ENCODE measurements at places on chromosomes 5 and 9.

DNA sequence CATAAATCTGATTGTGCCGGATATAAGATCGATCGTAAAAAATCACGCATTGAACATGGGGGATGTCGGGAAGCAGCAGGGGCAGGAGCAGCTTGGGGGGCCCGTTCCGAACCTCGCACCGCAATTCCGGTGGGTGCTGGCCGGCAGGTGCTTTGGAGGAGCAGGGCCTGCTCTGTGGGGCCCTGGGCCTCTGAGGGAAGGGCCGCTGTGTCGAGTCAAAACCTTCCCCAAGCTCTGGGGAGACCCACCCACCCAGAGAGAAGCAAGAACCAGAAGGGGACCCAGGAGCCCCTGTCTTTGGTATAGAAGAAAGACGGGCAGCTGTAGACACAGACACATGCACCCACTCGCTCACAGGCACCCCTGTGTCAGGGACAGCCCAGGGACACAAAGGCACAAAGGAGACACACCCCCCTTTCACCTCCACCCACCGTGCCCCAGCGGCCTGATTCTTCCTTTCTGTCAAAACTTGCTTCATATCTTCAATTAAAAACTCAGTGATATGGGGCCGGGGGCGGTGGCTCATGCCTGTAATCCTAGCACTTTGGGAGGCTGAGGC, 49.4 kb upstream of the ZBTB43 start:
- DNase-seq: no peak

DNA sequence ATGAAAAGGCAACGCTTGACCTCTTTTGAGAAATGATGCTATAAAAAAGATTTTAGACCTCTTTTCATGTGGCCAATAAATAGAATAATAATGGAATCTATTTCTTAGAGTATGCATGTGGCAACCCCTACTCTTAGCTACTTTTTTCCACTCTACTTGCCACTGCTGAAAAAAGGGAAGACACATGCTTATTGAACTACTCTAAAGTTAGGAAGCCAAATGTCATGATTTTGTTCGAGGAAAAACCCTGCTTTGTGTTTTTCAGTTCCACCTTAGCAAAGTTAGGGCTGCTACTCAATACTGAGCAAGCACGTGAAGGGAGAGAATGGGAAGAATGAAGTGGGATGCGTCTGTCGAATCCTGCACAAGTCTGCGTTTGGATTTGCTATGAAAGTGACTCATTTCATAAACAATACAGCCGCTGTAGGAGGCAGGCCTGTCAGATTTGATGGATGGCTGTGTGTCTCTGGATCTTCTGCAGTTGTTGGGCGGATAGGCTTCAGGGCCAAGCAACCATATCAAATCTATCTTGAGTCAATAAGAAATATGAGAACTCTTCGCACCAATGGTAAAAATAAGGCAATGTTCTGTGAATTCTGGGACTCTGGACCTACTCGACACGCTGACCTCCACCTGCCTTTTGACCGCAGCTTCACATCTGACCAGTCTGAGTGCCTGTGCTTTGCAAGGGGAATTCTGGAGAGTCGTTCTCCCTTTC, 333.6 kb downstream of the PIK3R1 start:
- DNase-seq: no peak

DNA sequence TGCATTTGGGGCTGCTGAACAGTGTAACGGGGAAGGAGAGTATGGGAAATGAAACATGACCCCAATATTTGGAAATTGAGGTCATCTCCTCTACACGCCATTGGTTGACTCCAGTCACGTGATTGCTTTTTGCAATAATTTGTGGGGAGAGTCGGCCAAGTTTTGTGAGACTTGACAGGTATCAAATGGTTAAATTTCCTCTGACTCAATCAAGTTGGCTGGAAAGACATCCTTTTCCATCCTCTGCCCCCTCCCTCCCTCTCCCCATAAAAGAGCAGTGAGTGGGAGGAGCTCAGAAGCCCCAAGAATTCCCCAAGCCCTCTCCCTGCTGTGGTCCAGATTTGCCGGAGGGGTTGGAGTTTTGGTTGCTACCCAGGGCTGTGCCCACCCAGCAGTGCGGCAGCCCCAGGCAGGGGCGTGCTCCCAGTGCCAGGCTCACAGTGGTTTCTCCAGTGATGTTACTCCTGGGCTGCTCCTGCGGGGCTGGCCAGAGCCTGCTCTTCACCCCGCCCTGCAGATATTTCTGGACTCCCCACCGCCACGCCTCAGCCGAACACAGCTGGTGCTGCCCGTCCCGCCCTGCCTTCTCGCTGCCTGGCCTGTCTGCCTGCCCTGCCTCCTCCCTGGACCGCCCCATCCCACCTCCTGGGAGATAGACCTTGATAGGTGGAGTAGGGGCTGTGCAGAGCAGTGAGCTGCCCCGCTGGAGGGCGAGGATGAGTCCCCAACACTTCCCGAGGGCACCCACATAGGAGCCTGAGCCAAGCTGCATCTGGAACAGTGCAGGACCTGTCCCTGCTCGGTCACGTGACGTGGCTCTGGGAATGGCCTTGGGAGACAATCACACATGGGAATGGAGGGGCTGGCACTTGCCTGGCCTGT, 3.4 kb downstream of the COL5A1 start:
- peak; percentile 96 for DNase-seq

- no peak for DNase-seq
Observed at GRCh38 chr5:178360926-178361235, 128.3 kb upstream of the PHYKPL start.

DNA sequence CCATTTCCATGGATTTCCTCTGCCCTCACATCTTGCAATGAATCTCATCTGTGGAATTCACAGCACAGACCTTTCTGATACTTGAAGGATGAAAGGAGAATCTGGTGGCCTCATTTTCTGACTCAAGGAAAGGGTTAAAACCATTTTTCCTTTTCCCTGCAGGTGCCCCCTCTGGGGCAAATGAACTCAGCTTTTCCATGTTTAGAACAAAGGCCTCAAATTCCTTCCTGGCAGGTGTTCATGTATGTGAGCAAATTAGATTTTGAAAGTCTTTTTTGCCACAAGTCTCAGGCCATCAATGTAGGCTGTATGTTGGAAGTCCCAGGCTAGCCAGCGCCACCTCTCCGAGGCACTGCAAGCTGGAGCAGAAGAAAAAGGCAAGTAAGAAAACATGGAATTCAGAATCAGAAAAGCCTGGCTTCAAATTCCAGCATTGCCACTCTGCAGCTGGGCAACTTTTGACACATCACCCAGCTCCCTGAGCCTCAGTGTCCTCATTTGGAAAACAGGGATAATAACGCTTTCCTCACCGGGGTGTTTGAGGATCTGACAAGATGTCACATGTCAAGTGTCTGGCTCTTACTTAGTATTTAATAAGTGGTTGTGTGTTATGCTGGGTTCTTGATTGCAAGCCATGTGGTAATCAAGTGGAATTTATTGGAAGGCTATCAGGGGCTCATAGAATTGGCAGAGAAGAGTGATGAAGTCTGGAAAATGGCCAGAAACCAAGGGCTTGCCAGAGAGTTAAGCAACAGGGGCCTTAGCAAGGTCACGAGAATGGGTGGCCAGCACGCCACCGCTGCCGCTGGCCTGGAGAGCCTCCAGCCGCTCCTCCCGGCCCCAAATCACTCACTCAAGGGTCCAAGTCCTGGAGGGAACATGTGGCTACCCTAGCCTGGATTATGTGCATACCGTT, 48.4 kb upstream of the SMIM23 start:
- no peak for DNase-seq

DNA sequence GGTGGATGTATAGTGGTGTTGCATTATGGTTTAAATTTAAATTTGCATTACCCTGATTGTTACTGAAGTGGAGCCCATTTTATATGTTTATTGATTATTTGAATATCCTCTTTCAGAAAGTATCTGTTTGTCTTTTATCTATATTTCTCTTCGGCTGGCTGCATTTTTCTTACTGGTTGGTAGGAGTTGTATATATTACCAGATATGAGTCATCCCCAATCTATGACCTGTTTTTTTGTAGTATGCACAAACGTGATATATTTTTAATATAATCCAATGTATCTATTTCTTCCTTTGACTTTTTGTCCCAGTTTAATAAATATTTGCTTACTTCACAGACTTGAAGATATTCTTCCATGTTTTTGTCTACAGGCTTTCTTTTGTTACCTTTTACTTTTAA, 29.3 kb upstream of the CAMK4 start:
- peak; percentile 11 for DNase-seq

DNA sequence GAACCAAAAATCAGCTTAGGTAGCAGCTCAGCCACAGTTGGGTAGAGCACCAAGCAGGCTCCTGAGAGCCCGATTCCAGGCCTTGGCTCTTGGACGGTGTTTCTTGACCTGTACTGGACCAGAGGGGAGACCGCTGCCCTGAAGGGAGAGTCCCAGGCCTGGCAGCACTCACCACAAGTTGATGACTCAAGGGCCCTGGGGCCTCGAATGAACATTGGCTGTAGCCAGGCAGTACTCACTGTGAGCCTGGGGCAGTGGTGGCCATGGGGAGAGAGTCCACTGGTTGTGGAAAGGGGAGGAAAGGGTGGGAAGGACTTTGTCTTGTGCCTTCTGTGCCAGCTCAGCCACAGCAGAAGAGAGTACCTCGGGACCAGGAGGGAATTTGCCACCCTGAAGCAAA, 166.1 kb downstream of the EDIL3 start:
- no peak for DNase-seq

DNA sequence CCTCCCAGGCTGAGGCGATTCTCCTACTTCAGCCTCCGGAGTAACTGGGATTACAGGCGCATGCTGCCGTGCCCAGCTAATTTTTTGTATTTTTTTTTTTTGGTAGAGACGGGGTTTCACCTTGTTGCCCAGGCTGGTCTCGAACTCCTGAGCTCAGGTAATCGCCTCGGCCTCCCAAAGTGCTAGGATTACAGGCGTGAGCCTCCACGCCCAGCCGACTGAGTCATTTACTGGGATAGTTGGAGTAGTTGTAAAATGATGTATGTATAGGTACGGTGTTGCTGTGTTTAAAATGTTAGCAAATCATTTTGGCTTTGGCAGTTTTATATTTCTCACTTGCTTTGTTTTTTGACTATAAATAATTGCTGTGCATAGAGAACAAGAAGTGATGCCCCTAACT, 209.4 kb downstream of the ADAMTSL1 start:
- DNase-seq: no peak

DNA sequence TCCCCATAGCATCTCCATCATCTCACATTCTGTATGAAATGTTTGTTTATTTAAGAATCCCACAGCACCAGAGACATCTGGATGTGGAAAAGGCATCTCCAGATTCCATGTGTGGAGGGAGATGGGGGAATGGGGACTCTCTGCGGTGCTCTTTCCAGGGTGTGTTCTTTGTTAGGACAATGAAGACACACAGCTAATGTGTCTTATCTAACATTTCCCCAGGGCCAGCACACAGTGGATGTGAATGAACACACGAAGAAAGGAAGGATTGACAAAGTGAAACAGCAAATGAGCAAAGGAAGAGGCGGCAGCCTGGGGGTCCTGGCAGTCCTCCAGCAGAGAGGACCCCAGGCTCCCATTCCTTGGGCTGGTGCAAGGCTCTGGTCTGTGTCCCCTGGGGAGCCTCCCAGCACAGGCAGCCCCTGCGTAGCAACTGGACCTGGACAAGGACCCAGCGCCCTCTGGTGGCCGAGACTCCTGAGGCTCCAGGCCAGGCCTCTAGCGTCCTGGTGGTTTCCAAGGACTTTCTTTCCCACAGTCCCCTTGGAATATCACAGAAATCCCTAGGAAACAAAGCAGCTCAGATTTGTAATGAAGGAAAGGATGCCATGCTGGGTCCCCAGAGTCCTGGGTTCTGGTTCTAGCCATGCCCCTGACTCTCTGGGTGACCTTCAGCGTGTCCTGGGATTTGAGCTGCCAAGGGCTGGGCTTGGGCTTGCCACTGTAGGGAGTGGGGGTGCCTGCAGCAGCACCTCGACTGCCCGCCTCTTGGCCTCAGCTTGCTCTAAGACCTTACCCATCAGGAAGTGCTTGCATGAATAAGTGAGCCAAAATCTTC, 3.5 kb upstream of the PDLIM7 start:
- DNase-seq: peak; percentile 95

DNA sequence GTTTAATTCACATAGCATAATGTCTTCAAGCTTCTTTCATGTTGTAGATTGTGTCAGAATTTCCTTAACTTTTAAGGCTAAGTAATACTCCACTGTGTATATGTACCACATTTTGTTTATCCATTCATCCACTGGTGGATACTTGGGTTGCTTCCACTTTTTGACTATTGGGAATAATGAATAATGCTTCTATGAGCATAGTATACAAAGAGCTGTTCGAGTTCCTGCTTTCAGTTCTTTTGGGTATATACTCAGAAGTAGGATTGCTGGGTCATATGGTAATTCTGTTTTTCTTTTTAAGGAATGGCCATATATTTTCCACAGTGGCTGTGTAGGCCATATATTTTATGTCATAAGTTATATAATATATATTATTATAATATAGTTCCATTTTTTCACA, 3.6 kb upstream of the FAM120AOS start:
- DNase-seq: no peak

DNA sequence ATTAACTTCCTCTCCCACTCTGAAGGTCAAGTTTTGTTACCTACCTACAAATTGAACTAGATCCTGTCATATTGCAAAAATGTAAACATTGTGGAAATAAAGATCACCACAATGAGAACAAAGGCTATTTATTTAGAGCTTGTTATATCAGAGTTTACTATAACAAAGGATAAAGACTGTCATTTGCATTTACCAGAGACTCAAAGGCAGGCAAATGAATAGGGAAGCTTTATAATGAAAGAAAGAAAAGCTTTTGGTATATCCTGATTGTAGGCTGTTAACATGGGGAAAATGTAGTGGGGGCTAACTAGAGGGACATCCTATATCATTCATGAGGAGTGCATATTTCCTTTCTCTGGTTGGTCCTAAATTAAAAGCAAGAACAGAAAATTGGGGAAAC, 403.5 kb upstream of the TYRP1 start:
- no peak for DNase-seq

DNA sequence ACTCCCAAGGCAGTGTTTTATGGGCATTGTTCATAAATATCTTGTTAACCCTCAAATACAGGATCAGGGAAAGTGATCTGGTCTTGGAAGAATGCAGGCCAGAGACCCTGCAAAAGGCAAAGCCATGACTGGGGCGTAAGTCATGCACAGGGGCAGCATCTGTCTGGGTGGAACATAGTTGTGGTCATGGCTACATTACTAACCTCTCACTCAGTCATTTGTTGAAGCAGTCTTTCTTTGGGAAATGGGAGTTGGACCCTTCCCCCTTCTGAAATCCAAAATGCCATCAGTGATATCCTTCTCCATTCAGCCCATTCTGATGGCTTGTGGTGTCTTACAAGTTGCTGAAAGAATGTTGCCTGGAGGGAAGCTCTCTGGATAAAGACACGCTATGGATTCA, 68.1 kb downstream of the GDNF start:
- peak; percentile 96 for DNase-seq

GRCh38 chr9:7178729-7179128, 421.0 kb downstream of the KDM4C start:
- no peak for DNase-seq

- no peak for DNase-seq
Observed at GRCh38 chr9:109934857-109935215, 154.8 kb downstream of the PALM2AKAP2 start.
